ENCODE measurements at places on chromosomes 12 and 14.

DNA sequence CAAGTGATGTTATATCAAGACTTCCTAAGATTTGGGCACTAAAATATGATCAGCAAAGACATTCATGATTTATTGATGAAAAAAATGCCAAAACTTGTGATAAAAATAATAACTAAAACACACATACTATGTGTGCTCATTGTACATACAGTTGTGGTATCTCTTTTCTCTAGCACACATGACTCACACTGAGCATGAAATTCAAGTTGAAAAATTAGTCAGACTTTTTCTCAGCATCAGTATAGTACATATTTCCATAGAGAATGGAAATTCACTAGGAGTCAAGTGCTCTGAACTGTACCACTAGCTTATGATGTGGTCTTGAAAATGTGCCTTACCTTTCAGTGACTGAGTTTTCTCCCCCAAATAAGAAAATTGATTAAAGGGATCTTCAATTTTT, 471.8 kb upstream of the FLRT2 start:
- DNase-seq = no peak

DNA sequence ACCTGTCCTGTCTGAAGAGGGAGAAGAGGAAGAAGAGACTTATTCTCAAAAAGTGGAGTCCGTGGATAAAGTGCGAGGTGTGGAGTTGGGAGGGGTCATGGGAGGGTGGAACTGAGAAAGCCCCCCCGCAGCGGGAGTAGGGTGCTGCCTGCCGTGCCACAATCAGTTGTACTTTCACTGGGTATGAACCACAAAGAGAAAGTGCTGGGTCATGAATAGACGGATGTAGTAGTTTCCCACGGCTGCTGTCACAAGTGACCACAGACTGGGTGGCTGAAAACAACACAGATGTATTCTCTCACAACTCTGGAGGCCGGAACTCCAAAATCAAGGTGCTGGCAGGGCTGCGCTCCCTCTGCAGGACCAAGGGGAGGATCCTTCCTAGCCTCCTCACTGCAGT, 5.5 kb downstream of the DNAH10 start:
- no peak for DNase-seq

DNA sequence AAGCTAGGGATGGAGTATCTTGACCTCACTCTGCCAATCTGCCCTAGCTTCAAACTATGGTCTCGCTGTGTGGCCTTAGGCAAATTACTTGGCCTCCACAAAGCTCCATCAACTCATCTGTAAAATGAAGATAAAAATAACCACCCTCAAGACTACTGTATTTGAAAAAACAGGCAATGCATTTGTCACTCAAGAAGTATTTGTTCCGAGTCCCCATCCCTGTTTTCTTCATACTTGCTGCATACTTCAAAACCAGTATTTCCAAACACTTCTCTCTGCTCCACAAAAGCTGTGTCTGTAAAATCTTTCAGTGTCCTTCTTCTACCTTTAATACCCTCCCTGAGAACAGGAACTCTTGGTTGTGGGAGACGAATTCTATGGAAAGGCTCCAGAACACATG, 47.9 kb downstream of the GTF2A1 start:
- DNase-seq = no peak

DNA sequence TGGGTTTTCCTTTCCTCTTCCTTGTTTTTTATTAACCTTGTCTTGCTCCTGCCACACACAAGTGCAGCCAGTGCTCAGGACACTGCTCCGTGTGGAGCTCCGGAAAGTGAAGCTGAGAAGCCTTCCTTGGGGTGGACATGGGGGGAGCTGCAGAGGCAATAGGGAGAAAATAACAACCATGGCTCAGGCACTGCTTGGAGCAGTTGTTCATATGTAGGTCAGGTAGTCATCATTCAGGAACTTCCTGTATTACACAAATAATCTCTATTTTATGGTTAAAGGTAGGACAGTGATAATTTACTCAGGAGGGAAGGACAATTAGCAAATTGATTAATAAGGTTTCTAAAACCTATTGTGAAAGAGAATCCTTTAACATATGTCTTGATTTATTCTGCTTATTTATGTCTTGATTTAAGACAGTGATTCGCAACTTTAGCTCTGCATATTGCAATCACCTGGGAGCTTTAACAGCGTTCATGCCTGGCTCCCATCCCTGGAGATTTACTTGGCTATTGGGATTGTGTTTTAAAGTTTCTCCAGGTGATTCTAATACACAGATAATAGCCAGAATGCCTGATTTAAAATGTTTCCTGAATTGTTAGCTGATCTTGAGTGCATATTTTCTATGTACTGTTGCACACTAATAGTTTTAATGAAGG, 92.1 kb downstream of the ETV6 start:
- DNase-seq = no peak
